Right cardiac atrium (tissue), 5 donors: ENCODE measurements at places on chromosomes 1 and 21.

DNA sequence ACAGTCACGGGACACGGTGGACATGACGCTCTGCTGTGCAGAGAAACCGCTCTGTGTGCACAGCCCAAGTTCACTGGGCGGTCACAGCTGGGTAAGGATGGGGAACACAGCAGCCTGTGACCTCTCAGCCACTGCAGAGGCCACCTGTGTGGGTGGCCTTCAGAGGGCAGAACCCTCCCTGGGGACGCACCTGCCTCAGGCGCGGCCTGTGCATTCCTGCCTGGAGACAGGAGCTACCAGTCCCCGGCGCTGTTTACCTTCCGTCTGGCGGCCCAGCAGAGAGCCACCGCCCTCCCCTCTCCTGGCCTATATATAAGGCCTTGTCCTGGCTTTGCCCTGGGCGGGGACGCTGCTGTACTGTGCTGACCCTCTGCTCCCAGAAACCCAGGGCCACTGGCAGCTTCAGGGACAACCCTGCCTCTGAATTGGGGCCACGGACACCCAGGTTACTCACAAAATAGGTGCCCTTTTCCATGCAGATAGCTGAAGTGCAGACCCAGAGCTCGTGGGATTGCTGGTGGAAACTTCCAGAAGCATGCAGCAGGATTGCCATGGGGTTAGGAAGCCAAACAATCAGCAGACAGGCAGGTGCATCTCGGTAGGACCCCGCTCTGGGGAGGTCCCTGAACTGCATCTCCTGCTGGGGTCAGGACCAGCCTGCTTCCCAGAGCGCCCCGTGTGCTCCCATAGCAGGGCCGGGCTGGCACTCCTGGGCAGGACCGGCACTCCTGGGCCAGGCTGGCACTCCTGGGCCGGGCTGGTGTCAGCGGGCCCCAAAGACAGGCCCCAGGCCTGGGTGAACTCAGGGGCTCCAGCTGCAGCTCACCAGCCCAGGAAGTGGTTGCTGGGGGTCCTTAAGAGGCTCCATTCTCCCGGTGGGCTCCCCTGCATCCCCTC is 83.6 kb downstream of the SIK1 start:
- DNase-seq: peak; percentile 10

DNA sequence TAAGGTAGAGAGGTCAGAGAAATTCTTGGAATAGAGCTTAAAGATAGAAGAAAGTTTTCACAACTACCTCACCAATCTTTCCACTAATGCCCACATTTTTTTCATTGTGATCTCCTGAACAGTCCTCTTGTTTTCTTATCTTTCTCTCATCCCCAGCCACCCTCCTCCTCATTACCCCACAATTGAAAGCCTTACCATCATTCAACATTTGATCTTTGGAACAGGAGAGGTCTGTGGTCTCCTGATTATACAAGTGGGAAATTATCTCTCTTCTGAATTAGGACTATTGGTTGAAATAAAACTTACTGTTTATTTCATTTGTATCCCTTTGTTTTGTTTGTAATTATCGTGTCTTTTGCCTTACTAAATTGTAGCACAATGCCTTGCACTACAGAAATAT is 29.6 kb downstream of the DNAH14 start:
- no peak for DNase-seq

- no peak for DNase-seq
Observed at GRCh38 chr1:116329524-116330341, 43.3 kb upstream of the ATP1A1 start.

DNA sequence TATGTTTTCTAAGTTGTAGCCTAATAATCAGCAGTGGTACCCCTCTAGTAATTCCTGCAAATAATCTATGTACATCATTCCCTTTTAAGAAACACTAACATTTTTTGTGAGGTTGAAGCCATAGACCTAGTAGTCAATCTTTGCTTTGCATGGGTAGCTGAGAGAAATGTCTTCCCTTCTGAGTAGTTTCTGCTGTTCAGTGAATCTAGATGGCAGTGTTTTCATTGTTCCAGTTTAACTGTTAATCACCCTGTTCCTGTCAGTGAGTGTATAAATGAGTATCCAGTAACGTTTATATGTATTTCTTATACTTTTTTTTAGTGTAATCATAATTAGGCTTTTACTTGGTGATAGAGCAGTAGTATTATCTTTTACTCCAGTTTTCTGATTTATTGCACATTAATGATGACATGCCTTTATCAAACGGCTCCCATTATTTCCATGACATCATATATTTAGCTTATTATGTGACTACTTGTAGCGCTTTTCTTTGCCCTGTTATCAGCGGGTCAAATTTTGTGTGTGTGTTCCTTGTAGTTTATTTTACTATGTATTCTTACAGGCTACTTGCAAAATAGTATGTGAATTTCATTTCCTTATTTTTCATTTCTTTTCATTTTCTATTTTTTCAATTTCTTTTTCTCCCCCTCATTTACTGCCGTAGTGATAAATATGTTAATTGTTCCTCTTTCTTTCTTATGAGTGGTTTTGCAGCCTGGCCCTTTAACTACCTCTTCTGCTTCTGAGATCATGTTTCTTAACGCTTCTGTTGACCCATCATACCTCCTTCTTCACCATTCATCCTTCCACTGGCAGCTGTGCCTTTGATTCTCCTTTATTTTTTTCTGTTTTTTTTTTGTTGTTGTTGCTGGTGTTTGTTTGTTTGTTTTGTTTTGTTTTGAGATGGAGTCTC is 18.8 kb downstream of the CEP350 start:
- DNase-seq: no peak

DNA sequence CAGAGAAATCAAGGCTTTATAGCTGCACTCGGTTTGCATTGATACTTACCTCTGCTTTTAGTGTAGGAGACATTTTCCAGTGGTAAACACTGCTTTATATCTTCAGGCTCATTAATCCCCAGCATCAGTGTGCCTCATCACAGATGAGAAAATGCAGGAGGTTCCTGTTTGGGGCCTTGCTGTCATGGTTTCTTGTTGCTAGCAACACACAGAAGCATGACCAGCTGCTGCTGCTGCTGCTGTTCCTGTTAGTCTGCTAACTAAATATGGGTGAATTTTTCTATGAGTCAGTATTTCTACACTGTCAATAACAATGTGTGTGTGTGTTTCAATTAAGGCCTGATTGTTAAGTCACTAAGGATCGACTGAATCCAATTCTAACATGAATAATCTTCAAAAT is 85.8 kb upstream of the RGS1 start:
- peak; percentile 66 for DNase-seq

GRCh38 chr1:232925421-232926220 is 24.8 kb upstream of the NTPCR start:
- no peak for DNase-seq

- DNase-seq: peak; percentile 93
Observed at GRCh38 chr1:21896652-21897532, 40.2 kb downstream of the HSPG2 start.

- DNase-seq: no peak
Observed at GRCh38 chr1:208219098-208219658, 25.0 kb downstream of the PLXNA2 start.
